MG63 (cell line): ENCODE measurements at places on chromosomes 3 and 15. TPM values are rescaled to one million over a fixed set of nuclear protein-coding genes. Genes with fewer than 3 reads are reported as not detected.

Gene SEC62
- total RNA-seq, result 12.2 and 28.1 TPM in 2 replicates

Gene PRR23C
- total RNA-seq, result not detected in 2 replicates

Gene AMOTL2
- total RNA-seq, result 172 and 180 TPM in 2 replicates

Gene AADAC
- total RNA-seq, result not detected in 2 replicates

Gene CCDC51
- total RNA-seq, result 26.9 and 28.6 TPM in 2 replicates

Gene LDHAL6B
- not detected in 2 replicates for total RNA-seq

Gene GPR149
- total RNA-seq, result not detected in 2 replicates

Gene VWA5B2
- total RNA-seq, result not detected in 2 replicates

Gene MASP1
- total RNA-seq, result 96.8 and 119 TPM in 2 replicates

Gene LEKR1
- 1.6 TPM in 1 of 2 replicates, not detected in the other for total RNA-seq

Gene HEMK1
- 4.3 and 23.3 TPM in 2 replicates for total RNA-seq

Gene GLCE
- total RNA-seq, result 12.2 and 21.4 TPM in 2 replicates

Gene LMAN1L
- total RNA-seq, result not detected in 2 replicates

Gene DUOXA2
- total RNA-seq, result not detected in 2 replicates

Gene TRPM1
- not detected in 2 replicates for total RNA-seq

Gene BOC
- 1.4 and 3.9 TPM in 2 replicates for total RNA-seq

Gene NPAP1
- total RNA-seq, result not detected in 2 replicates

Gene ERICH6
- total RNA-seq, result 0.66 TPM in 1 of 2 replicates, not detected in the other

Gene CCR2
- not detected in 2 replicates for total RNA-seq

Gene CELSR3
- total RNA-seq, result 0.05 and 0.16 TPM in 2 replicates

Gene SAMD7
- total RNA-seq, result not detected in 2 replicates

Gene FAM174B
- 3.0 and 5.5 TPM in 2 replicates for total RNA-seq

Gene AVEN
- 28.9 and 37.7 TPM in 2 replicates for total RNA-seq

Gene FOXB1
- total RNA-seq, result not detected in 2 replicates

Gene CEP19
- total RNA-seq, result 3.5 and 16.5 TPM in 2 replicates

Gene MEGF11
- total RNA-seq, result 0.10 TPM in 1 of 2 replicates, not detected in the other

Gene SETD2
- 8.1 and 13.0 TPM in 2 replicates for total RNA-seq

Gene A4GNT
- total RNA-seq, result not detected in 2 replicates

Gene ARNT2
- 7.2 and 7.4 TPM in 2 replicates for total RNA-seq

Gene LRRC3B
- not detected in 2 replicates for total RNA-seq

Gene EFHB
- not detected in 2 replicates for total RNA-seq

Gene STX19
- total RNA-seq, result not detected in 2 replicates

Gene CPLX3
- total RNA-seq, result not detected in 2 replicates

Gene ARID3B
- total RNA-seq, result 0.10 and 1.3 TPM in 2 replicates

Gene GABRG3
- total RNA-seq, result not detected in 2 replicates

Gene CILP
- not detected in 2 replicates for total RNA-seq

Gene MAP2K1
- total RNA-seq, result 14.4 and 20.0 TPM in 2 replicates

Gene PRSS50
- total RNA-seq, result not detected in 2 replicates

Gene PLXNB1
- 1.6 and 7.0 TPM in 2 replicates for total RNA-seq

Gene ZDHHC23
- 5.8 and 8.5 TPM in 2 replicates for total RNA-seq

Gene SIDT1
- not detected in 2 replicates for total RNA-seq

Gene GOLGA8O
- total RNA-seq, result not detected in 2 replicates

Gene KNG1
- not detected in 2 replicates for total RNA-seq

Gene PLOD2
- 228 and 423 TPM in 2 replicates for total RNA-seq

Gene ARHGEF3
- total RNA-seq, result 0.27 and 0.49 TPM in 2 replicates

Gene UROC1
- not detected in 2 replicates for total RNA-seq

Gene VPS13C
- 7.9 and 13.0 TPM in 2 replicates for total RNA-seq

Gene P3H2
- 233 and 357 TPM in 2 replicates for total RNA-seq

Gene ENTPD3
- total RNA-seq, result not detected in 2 replicates

Gene NEDD4
- total RNA-seq, result 9.9 and 78.4 TPM in 2 replicates

Gene IQCB1
- 6.1 and 17.9 TPM in 2 replicates for total RNA-seq
